ENCODE measurements at places on chromosomes 16 and 17.

DNA sequence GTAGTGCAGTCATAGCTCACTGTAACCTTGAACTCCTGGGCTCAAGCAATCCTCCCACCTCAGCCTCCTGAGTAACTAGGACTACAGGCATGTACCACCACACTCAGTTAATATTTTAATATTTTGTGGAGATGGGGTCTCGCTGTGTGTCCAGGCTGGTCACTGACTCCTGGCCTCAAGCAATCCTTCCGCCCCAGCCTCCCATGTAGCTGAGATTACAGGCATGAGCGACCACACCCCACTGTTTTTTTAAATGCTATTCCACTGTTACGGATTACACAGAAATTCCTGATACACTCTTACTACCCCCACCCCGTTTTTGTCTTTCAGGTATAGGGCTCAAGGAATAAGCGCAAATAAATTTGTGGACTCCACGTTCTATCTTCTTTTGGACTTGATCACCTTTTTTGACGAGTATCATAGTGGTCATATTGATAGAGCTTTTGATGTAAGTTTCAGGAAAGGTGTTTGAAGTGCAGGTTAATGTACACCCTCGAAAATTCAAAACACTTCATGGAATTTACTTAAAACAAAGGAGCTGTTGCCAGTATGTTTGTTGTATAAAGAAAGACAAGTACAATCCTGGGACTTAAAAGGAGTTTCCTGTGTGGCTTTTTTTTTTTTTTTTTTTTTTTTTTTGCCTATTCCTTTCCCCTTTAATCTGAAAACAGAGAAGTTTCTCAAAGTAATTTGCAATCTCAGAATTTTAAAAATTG lies 26.2 kb upstream of the SLC12A3 start:
- DNase-seq, result no peak

DNA sequence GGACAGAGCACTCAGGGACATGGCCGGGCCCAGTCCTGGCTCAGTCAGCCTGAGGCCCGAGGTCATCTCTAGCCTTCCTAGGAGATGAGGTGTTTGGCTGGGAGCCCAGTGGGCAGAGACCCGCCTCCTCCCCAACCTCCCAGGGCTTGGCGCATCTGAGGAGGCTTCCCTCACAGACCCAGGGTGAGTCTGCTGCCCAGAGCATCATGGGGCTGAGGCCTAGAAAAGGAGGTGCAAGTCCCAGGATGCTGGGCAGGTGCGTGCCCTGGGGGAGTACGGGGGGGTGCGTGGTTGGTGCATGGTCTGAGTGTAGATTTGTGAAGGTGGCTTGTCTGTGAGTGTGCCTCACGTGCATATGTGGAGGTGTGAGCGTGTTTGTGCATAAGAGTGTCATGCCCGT lies 4.7 kb downstream of the PDE6G start:
- no peak for DNase-seq

DNA sequence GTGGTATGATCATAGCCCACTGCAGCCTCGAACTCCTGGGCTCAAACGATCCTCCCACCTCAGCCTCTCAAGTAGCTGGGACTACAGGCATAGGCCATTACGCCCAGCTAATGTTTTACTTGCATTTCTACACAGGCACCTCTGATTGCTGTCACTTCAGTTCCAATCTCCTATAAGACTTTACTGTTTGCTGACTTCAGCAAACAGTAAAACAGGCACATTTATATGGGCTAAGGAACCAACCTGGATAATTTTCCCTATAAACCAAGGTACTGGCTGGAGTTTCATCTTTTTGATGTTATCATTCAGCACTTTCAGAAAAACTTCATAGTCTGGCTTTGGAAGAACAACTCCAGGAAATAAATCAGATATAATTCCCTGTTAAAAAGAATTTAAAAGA lies 114.2 kb downstream of the DNAH3 start:
- no peak for DNase-seq

DNA sequence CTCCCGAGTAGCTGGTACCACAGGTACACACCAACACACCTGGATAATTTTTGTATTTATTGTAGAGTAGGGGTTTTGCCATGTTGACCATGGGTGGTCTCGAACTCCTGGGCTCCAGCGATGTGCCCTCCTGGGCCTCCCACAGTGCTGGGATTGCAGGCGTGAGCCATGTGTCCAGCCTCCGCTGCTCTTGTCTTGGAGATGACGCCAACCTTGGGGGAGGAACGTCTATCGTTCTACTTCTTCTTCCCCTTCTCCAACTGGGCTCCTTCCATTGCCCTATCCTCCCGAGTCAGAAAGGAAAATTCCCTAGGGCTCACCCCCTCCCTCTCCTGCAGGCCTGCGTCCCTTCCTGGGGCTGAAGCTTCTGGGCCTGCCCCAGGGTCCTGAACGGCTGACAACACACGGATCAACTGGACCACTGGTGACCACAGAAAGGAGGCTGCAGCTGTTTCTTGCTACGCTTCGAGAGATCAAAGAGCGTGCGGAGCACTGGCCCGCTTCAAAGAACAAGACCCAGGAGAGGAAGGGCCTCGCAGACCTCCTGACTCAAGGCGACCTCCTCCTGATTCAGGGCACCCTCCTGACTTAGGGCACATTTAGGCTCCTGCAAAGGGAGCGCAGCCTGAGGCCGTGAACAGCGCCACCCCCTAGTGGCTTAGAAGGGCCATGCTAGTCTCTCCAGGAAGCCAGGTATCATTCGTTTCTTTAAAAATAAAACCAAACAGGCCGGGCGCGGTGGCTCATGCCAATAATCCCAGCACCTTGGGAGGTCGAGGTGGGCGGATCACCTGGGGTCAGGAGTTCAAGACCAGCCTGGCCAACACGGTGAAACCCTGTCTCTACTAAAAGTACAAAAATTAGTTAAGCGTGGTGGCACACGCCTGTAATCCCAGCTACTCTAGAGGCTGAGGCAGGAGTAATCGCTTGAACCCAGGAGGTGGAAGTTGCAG lies 48.5 kb upstream of the HELZ start:
- peak; percentile 85 for DNase-seq

DNA sequence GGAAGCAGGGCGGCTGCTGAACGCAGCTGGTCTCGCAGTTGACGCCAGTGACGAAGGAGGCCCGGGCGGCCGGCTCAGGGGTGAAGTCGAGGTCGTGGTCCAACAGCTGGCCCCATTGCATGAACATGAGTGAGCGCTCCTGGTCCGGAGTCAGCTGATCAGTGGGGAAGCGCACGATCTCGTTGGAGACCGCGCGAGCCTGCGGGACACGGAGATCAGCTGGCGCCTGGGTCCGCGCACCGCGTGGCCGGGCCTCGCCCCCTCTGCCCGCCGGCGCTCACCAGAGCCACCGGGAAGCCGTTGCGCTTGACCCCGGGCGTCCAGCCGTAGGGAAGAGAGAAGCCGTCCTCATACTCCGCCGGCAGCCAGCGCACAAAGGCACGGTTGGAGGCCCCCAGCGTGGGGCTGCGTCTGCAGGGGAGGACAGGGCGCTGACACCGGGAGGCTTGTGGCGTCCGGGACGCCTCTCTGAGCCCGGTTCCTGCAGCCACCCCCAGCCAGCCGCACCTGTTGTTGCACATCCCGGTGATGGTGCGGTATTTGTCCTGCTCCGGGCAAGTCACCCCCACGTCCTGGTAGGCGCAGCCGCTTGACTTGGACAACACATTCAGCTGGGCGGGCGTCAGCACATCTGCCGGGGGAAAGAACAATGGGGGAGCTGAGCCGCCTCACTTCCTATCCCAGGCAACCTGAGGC lies 1.6 kb downstream of the MPO start:
- no peak for DNase-seq
